ENCODE measurements at places on chromosomes 7 and 10.

- no peak for DNase-seq
Observed at GRCh38 chr10:123527151-123527550, 139.0 kb upstream of the GPR26 start.

- DNase-seq, result no peak
Observed at GRCh38 chr10:121900443-121901174, 27.2 kb downstream of the ATE1 start.

- no peak for DNase-seq
Observed at GRCh38 chr7:90580051-90580450, 16.1 kb upstream of the CDK14 start.

DNA sequence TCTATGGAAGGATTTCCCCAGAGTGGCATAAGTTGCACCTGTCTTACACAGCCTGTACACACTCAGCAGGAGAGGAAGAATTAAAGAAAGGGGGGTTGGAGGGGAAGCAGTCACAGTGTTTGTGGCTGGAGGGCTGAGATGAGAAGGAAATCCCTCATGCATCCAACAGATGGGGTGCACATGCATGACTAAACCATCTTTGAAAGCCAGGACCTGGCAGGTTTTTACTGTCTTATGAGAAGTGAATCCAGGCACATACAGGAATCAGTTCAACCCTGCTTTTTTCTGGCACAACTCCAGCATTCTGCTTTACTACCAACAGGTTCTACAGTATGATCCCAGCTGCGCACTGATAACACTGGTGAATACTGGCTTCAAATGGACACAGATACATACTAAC is 107.7 kb downstream of the CACNA2D1 start:
- no peak for DNase-seq

DNA sequence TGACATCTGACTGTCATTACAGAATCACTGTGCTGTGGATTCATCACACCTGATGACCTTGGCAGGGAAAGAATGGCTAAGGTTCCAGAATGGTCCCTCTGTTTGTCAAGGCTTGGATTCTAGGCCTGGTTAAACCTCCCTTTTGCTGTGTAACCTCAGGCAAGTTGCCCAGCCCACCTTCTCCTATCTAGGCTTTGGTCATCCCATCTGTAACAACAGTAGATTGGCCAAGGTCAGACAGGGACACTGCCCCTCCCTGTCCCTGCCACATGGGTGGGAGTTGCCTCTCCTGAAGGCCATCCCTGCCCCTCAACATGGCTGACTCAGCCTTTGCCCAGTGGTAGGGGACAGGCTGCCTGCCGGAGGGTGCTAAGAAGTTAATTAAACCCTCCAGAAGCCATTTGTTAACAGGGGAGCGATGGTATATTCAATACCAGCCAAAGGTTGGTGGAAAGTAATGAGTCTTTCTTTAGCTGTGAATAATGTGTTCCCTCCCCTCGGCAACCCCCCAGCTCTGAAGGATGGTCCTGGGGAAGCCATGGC is 149.8 kb upstream of the PCBD1 start:
- DNase-seq, result no peak

- DNase-seq, result no peak
Observed at GRCh38 chr10:99395750-99396445, 34.5 kb downstream of the GOT1 start.

GRCh38 chr10:5830629-5831445 is 17.6 kb upstream of the GDI2 start:
- no peak for DNase-seq

- no peak for DNase-seq
Observed at GRCh38 chr10:96840841-96841518, 8.9 kb downstream of the LCOR start.

GRCh38 chr10:5282137-5282536 is 82.6 kb upstream of the UCN3 start:
- no peak for DNase-seq

All from ecto neural progenitor cell (in vitro differentiated cells).